Activated CD8-positive, alpha-beta T cell treated with anti-CD3 and anti-CD28 coated beads for 36 hours (primary cell): ENCODE measurements at places on chromosomes 5 and 9.

GRCh38 chr5:113124265-113124664 lies 147.7 kb downstream of the DCP2 start:
- DNase-seq = no peak

DNA sequence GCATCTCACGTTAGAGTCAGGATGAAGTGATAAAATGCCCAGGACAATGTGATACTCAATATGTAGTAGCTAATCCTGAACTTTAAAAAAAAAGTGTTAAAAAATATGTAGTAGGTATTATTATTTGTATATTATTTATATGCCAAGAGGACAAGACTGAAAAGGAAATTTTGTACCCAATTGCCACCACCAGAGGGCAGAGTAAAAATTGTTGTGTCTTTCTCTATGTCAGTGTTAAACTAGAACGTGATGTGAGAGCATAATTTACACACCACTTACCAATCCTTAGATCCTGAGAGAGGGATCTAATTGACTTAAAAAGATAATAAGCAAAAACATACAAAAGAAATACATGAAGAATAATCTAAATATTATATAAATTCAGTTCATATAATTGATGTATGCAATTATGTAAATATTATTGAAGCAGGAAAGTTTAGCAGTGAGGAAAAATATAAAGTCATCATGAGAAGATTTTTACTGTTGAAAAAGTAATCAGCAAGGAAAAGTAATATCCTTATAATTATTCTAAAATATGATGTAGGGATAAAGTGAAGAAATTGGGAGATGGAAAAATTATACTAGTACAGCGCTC lies 288.9 kb downstream of the RAB3C start:
- peak; percentile 45 for DNase-seq

- DNase-seq = no peak
These were observed 36.1 kb downstream of the STRBP start for GRCh38 chr9:123232332-123232731.

DNA sequence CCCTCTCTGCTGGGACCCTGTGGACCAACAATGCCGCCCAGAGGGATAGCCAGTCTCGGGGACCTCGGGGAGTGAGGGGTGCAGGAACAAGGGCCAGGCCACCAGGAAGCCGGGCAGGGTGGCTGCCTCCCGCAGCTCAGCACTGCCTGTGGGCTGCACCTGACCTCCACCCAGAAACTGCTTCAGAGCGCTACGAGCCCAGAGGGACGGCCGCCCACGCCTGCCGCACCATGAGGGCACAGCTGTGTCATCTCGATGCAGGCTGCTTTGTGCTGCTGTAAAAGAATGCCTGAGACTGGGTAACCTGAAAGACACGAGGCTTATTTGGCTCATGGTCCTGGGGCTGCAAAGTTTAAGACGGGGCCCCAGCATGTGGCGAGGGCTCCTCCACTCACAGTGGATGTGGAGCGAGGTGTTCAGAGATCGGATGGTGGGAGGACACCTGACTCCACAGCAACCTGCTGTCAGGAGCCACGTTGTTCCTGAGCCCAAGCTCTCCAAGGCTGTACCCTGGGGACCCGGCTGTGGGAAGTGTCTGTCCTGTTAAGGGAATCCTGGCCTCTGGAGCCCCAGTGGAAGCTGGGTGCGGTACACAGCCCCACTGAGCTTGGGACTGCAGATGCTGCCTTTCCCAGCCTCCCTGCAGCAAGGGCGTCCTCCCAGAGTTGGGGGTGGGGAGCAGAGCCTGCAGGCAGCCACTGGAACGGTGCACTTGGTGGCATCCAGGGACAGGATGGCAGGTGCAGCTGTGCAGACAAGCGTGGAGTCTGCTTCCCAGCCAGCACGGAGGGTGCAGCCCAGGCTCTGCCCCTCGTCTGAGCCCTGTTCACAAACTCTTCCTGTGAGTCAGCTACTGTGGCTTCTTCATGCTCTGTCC lies 11.8 kb upstream of the ZDHHC11 start:
- DNase-seq = no peak

DNA sequence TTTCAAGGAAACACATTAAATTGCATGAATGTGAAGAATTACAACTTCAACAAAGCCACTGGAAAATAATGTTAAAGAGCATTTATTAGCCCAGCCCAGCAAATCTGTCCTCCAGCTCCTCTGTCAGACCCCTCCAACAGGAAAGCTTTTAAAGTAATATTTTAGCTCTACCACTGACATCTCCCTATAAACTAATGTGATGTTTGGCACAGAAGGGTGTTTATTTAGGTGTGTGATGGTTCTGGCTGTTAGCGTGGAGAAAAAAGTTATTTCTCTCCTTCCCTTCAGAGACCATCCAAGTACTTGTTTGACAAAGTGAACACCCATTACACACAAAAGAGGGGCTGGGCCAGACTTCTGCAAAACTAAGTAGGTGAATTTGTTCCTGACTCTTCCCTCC lies 111.9 kb upstream of the TARS1 start:
- DNase-seq = no peak

- DNase-seq = no peak
These were observed 23.2 kb downstream of the LEAP2 start for GRCh38 chr5:132896685-132897084.

GRCh38 chr9:96108691-96109380 lies 193.1 kb downstream of the HSD17B3 start:
- DNase-seq = no peak

GRCh38 chr5:1833264-1834021 lies 32.2 kb downstream of the NDUFS6 start:
- no peak for DNase-seq

DNA sequence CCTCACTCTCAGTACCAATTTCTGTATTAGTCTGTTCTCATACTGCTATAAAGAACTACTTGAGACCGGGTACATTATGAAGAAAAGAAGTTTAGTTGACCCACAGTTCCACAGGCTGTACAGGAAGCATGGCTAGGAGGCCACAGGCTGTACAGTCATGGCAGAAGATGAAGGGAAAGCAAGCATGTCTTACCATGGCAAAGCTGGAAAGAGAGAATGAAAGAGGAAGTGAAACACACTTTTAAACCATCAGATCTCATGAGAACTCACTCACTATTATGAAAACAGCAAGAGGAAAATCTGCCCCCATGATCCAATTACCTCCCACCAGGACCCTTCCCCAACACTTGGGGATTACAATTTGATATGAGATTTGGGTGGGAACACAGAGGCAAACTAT lies 698.8 kb downstream of the CDH9 start:
- no peak for DNase-seq

GRCh38 chr5:5144441-5144840 lies 4.3 kb downstream of the ADAMTS16 start:
- no peak for DNase-seq

- no peak for DNase-seq
These were observed 89.9 kb downstream of the NLN start for GRCh38 chr5:65811885-65812284.

DNA sequence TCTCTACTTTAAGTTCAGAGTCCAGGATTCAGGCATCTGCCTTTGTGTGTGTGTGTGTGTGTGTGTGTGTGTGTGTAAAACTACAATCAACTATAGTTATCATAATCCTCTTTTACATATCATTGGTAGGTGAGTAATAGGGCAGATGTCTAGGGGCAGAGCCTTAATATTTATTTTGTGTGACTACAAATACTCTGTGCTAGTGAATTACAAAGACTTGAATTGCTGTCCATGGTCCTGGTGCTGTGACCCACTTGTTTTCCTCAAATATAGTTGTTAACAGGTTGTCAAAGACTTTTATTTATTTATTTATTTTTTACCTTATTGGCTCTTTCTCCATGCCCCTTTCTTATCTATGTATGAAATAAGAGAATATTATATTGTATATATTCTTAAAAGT lies 196.8 kb downstream of the ANXA1 start:
- no peak for DNase-seq

DNA sequence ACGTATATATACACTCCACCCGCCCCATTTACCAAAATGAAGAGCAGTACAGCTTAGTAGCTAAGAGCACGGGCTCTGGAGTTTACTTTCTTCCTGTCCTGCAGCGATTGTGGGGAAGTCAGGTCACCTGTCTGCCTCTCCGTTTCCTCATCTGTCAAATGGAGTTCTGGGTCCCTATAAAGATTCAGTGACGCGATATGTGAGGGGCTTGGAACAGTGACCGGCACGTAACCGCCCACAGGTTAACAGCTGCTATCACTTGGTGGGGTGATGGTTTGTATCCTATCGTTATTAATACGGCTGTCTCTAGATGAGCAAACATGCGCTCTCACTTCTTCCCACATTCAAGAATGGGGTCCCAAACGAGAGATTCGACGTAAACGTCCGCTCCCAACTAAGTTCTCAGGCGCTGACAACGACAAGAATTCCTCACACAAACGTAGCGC lies 426 bp downstream of the FAM114A2 start:
- DNase-seq = peak; percentile 74

GRCh38 chr5:59893429-59894227 lies at the start of gene PDE4D:
PDE4D (minus strand) TSS chr5:59893726.
- peak; percentile 6 for DNase-seq

GRCh38 chr5:179408611-179409010 lies 63.4 kb upstream of the ADAMTS2 start:
- DNase-seq = no peak

GRCh38 chr9:35611230-35611797 lies 6.3 kb downstream of the TESK1 start:
- peak; percentile 77 for DNase-seq

- no peak for DNase-seq
These were observed 455.1 kb upstream of the MPDZ start for GRCh38 chr9:13734601-13735000.

GRCh38 chr5:149419859-149420544 lies 40.9 kb upstream of the IL17B start:
- DNase-seq = no peak

- DNase-seq = no peak
These were observed 53.6 kb downstream of the CCNH start for GRCh38 chr5:87359106-87359505.

- no peak for DNase-seq
These were observed 31.6 kb downstream of the ADRA1B start for GRCh38 chr5:159947708-159948358.

DNA sequence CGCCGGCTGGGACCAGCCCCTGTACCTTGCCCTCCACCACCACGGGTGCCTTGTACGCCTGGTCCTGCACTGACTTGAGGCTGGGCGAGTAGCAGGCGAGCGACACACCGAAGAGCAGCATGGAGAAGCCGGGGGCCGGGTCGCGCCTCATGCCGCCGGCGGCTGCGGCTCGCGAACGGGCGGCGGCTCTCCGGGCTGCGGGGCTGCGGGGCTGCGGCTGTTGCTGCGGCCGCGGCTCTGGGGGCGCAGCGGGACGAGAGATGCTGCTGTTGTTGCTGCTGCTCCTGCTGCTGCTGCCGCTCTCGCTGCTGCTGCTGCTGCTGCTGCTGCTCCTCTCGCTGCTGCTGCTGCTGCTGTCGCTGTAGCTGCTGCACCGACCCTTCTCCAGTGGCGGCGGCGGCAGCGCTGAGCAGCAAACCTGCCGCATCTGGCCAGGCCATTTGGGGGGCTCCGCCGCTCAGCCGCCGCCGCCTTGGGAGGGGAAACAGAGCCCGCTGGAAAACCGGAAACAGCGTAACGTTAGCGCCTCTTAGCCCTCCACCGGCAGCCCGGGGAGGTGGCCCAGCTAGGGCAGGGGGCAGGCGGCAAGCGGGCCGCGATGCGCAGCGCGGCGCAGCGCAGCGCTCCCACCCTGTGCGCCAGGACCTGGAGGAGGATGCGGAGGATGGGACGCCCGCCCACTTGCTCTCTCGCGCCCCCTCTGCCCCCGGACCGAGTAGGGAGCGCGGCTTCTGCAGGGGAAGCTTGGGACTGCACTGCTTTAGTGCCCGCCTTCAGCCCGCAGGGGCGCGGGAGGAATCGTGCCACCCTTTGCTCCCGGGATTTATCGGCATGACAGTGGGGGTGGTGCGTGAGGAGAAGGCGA lies at the start of gene NRG2:
Gene NRG2, minus strand, starts transcription at position 657 of the 865 bp plus-strand sequence.
- peak; percentile 47 for DNase-seq

GRCh38 chr9:134502809-134503211 lies 138.8 kb upstream of the COL5A1 start:
- DNase-seq = no peak

DNA sequence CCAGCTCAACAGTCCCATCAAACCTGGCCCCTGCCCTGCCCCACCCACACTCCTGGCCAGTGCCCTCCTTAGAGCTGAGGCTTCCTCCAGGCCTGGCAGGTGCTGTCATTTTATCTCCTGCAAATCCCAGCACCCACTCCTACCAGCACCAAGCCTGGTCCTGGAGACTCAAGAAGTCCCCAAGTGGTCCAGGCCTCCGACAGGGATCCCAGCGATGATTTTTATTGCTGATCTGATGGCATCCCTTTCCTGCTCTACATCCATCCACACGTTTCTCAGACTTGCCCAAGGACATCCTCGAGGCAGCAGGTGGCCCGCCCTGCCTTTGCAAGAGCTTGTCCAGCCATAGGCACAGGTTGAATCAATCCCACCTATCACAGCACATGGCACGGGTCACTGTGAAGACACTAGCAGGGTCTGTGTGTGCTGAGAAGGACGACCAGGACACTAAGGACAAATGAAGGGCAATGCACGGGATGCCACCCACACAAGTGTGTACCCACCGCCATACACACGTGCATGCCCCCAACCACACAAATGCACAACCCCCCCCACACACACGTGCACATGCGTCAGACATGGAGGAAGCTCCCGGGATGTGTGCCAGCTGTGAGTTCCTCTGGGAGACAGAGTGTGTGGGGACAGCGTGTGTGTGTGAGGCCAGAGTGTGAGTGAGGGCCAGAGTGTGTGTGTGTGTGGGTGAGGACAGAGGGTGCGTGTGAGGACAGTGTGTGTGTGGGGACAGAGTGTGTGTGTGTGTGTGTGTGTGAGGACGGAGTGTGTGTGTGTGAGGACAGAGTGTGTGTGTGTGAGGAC lies 62.4 kb upstream of the UBAC1 start:
- no peak for DNase-seq

DNA sequence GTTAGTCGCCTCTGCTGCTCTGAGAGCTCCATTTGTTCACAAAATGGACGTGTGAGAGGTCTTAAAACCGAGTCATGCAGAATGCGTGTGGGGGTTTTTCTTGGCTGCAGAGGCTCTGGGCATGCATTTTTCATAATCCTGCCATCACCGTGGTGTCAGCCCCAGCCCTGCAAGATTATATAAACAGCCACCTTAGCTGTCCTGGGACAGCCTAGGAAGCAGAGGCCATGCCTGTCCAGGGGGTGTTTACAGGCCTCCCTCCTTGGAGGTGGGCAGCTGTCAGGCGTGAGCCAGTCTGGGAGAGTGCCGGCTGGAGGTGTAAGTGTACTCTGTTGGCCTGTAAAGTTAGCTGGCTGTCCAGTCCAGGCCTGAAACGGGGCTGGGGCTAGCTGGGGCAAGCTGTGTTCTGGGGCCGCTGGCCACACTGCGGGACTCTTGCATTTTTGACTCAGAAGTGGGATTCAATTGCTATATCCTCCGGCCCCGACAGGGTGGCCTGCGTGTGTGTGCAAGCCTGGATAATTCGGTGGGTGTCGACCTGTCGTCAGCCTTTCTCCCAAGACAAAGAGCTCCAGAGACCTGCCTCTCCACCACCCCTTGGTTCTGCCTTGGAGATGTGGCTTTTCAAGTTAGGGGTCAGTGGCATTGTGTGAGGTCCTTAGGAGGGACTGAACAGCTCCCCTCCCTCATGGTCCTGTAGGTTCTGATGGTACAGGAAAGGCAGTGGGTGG lies 2.4 kb downstream of the WNK2 start:
- DNase-seq = no peak

- DNase-seq = no peak
These were observed 3.4 kb downstream of the COL5A1 start for GRCh38 chr9:134644725-134645606.

GRCh38 chr9:98795970-98796363 lies 388 bp downstream of the ANKS6 start:
- no peak for DNase-seq
